Heart left ventricle (tissue), 16 donors: ENCODE measurements at places on chromosomes 13 and 19. TPM values are rescaled to one million over a fixed set of nuclear protein-coding genes. Genes with fewer than 3 reads are reported as not detected.

Gene ZSCAN5A
- 21.5 TPM for total RNA-seq

Gene NLRP11
- total RNA-seq: not detected

DNA sequence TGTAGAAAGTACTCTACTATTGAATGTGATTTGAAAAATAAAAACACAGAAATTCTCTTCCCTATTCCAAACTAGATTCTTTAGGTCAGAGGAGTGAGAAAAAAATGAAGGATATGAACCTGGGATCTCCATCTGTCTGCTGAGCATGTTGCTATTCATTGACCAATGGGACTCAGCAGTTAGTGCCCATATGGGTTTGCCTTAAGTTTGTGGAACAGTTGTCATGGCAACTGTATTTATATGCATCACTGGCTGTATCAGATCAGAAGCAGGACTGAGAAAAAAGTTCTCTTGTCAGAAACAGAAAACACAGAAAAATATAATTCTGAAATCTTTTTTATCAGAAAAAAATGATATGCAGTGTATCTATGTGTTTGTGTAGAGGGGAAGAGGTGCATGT, 73.3 kb upstream of the ATXN8OS start:
- no peaks in the 10 kb centered on the region for H3K27me3 ChIP-seq
- H3K4me3 ChIP-seq: no peak overlapping the region
- no peaks in the 10 kb centered on the region for H3K36me3 ChIP-seq
- H3K4me1 ChIP-seq: no peaks in the 10 kb centered on the region

DNA sequence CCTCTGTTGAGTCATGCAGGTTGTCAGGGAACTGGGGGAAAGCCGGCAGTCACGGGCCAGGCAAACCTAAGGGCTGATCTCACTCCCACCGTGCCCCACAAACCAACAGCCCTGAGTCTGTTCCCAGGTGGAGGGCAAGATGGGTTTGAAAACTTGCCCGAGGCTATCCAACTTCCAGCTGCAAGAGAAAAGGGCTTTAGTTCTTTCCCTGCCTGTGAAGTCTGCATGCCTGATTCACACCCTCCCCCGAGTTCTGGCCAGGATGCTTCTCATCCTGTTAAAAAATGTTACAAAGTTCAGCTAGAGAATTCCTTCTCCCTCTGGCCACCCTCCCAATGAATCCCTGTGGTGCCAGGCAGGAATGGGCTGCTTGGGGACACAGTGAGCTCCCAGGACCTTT, 33.1 kb downstream of the MYO16 start:
- no peaks in the 10 kb centered on the region for H3K36me3 ChIP-seq
- DNase-seq: no peak
- H3K27ac ChIP-seq: no peak overlapping the region
